CD4-positive, CD25-positive, alpha-beta regulatory T cell (primary cell): ENCODE measurements at places on chromosomes 1 and 21.

GRCh38 chr1:119081700-119082099 lies 58.8 kb downstream of the WARS2 start:
- no peak for DNase-seq

DNA sequence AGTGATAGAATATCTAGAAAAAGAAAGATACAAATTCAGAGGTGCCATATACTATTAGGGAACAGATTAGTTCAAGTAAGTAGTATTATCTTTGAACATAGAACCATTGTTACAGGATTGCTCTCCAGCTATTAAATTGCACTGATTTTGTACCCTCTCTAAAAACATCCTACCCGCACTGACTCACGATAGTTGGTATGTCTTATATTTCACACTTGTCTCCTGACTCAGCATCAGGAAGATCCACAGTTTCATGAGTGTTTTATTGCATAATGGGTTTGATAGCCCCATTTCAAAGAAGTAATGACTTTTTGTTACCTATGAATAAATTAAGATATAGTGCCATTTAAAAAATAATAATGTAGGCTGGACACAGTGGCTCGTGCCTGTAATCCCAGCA lies 6.0 kb downstream of the TATDN3 start:
- no peak for DNase-seq

DNA sequence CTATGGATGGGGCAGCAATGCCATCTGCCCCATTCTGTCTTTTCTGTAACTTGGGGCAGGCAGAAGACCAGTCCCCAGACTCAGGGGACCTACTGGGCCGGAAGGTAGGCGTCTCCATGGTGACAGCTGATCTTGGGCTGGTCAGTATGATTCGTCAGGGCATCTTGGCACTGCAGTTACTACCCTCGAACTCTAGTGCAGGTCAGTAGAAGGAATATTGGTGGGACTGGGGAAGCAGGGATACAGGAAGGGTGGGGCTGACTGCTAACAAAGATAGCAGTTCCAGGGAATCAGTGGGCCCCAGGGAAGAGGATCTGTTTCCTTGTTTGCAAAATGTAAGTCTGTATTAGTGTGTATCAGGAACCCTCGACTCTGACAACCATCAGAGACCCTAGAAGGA lies 26.2 kb downstream of the SZT2 start:
- no peak for DNase-seq

GRCh38 chr1:179230251-179230650 lies 774 bp upstream of the ABL2 start:
- DNase-seq, result no peak

- DNase-seq, result no peak
These were observed 232.6 kb downstream of the SRGAP2C start for GRCh38 chr1:121417325-121417923.

DNA sequence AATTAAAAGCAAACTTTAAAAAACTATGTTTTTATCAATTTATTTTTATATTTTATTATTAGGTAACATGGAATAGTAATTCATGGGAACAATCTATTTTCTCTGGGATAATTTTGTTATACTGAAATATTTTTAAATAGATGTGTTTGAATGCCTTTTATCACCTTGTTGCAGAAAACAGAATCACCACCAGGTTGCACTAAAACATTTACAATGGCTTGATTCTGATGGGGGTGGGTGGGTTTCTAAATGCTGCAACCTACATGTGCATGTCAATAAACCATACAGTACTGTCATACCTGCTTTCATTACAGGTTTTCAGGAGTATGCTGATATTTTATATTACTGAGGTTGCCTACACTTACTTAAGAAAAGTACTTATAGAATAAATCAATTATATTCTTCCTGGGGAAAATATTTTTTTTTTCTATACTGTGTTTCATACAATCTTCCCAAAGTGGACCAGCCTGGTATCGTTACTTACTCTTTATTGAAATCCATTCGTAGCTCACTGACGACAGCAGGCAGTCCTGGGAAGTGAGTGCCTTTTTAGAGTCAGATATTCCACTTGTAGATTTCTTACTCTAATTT lies 132.8 kb downstream of the PTPRC start:
- DNase-seq, result no peak

GRCh38 chr1:202163281-202164270 lies 3.2 kb upstream of the PTPN7 start:
- no peak for DNase-seq
